Pulmonary artery endothelial cell (primary cell): ENCODE measurements at places on chromosomes 3 and 15. TPM values are rescaled to one million over a fixed set of nuclear protein-coding genes. Genes with fewer than 3 reads are reported as not detected.

The LYZL4 gene
- total RNA-seq, result not detected in 2 replicates

The TNK2 gene
- 8.0 and 10.5 TPM in 2 replicates for total RNA-seq

The C3orf85 gene
- not detected in 2 replicates for total RNA-seq

The TPRG1 gene
- total RNA-seq, result 0.13 TPM in 1 of 2 replicates, not detected in the other

The ADAMTSL3 gene
- not detected in 2 replicates for total RNA-seq

The IGF2BP2 gene
- 56.4 and 62.0 TPM in 2 replicates for total RNA-seq

The FEZF2 gene
- not detected in 2 replicates for total RNA-seq

The STRIT1 gene
- not detected in 2 replicates for total RNA-seq

The ACKR2 gene
- total RNA-seq, result not detected in 2 replicates

The ZBBX gene
- total RNA-seq, result 0.04 and 0.07 TPM in 2 replicates

The MST1R gene
- total RNA-seq, result 0.99 and 1.0 TPM in 2 replicates

The ARPP21 gene
- total RNA-seq, result 0.07 TPM in 1 of 2 replicates, not detected in the other

The CASR gene
- not detected in 2 replicates for total RNA-seq

The STAB1 gene
- total RNA-seq, result 189 and 237 TPM in 2 replicates

The C3orf62 gene
- 1.2 and 1.4 TPM in 2 replicates for total RNA-seq

The GOLGB1 gene
- total RNA-seq, result 39.3 and 41.0 TPM in 2 replicates

The CYP11A1 gene
- not detected in 2 replicates for total RNA-seq

The BLM gene
- 6.5 and 9.0 TPM in 2 replicates for total RNA-seq

The BDH1 gene
- 2.5 and 3.8 TPM in 2 replicates for total RNA-seq

The PRR20G gene
- not detected in 2 replicates for total RNA-seq

The FANCD2OS gene
- total RNA-seq, result not detected in 2 replicates

The SLC30A4 gene
- total RNA-seq, result 5.7 and 7.5 TPM in 2 replicates

The TMEM158 gene
- 6.1 and 6.3 TPM in 2 replicates for total RNA-seq

The CLEC3B gene
- 0.11 and 0.26 TPM in 2 replicates for total RNA-seq

The TLR9 gene
- total RNA-seq, result 0.04 TPM in 1 of 2 replicates, not detected in the other

The TIGIT gene
- total RNA-seq, result not detected in 2 replicates

The LARP6 gene
- total RNA-seq, result 11.4 and 23.9 TPM in 2 replicates

The CATSPER2 gene
- total RNA-seq, result 0.33 and 1.0 TPM in 2 replicates

The GABRR3 gene
- not detected in 2 replicates for total RNA-seq

The SLC25A36 gene
- 60.3 and 62.3 TPM in 2 replicates for total RNA-seq

The ADCY5 gene
- total RNA-seq, result 0.07 and 0.28 TPM in 2 replicates

The TIPARP gene
- 32.7 and 51.4 TPM in 2 replicates for total RNA-seq

The AQR gene
- total RNA-seq, result 23.8 and 31.0 TPM in 2 replicates

The SLC12A1 gene
- total RNA-seq, result not detected in 2 replicates

The CHRNA7 gene
- total RNA-seq, result 2.8 and 4.0 TPM in 2 replicates

The GRAMD2A gene
- total RNA-seq, result 0.14 and 0.20 TPM in 2 replicates

The ARHGEF26 gene
- total RNA-seq, result 0.13 and 0.25 TPM in 2 replicates

The PCSK6 gene
- total RNA-seq, result 0.04 and 0.26 TPM in 2 replicates

The IL5RA gene
- total RNA-seq, result not detected in 2 replicates

The CFAP100 gene
- not detected in 2 replicates for total RNA-seq

The FYTTD1 gene
- 48.7 and 72.9 TPM in 2 replicates for total RNA-seq

The CDCP1 gene
- total RNA-seq, result 3.7 and 6.6 TPM in 2 replicates

The RHOV gene
- total RNA-seq, result 0.07 TPM in 1 of 2 replicates, not detected in the other

The C3orf20 gene
- not detected in 2 replicates for total RNA-seq

The CFAP91 gene
- 0.14 and 0.92 TPM in 2 replicates for total RNA-seq

The PLS1 gene
- total RNA-seq, result 3.4 TPM in 2 replicates

The EFHB gene
- total RNA-seq, result 0.20 and 0.32 TPM in 2 replicates

The LMAN1L gene
- not detected in 2 replicates for total RNA-seq

The BCL2A1 gene
- 0.21 and 2.1 TPM in 2 replicates for total RNA-seq

The ALS2CL gene
- total RNA-seq, result 5.7 and 6.2 TPM in 2 replicates

The SCG5 gene
- 0.74 and 0.92 TPM in 2 replicates for total RNA-seq

The TM4SF18 gene
- 81.6 and 267 TPM in 2 replicates for total RNA-seq

The TUSC7 gene
- not detected in 2 replicates for total RNA-seq

The FES gene
- total RNA-seq, result 60.5 and 76.2 TPM in 2 replicates

The FAM107A gene
- 3.8 and 9.6 TPM in 2 replicates for total RNA-seq

The ZNF501 gene
- 3.6 and 6.7 TPM in 2 replicates for total RNA-seq

The FANCD2 gene
- 22.0 and 34.0 TPM in 2 replicates for total RNA-seq
